Fibroblast of lung (primary cell): ENCODE measurements at places on chromosomes 12 and 14.

GRCh38 chr14:22448035-22448904 is 140.8 kb downstream of the DAD1 start:
- DNase-seq, result no peak

- DNase-seq, result no peak
Measured at GRCh38 chr12:131461096-131461495, 249.8 kb upstream of the SFSWAP start.

- DNase-seq, result no peak
Measured at GRCh38 chr12:2152134-2152533, 99.3 kb downstream of the CACNA1C start.

GRCh38 chr12:41034686-41035085 is 153.4 kb upstream of the PDZRN4 start:
- no peak for DNase-seq
